ENCODE measurements at places on chromosomes 11 and 22. TPM values are rescaled to one million over a fixed set of nuclear protein-coding genes. Genes with fewer than 3 reads are reported as not detected.

MS4A6E gene
- total RNA-seq, result not detected

MMP8 gene
- total RNA-seq, result not detected

ZNF214 gene
- 0.55 TPM for total RNA-seq

TRABD gene
- 78.8 TPM for total RNA-seq

DNA sequence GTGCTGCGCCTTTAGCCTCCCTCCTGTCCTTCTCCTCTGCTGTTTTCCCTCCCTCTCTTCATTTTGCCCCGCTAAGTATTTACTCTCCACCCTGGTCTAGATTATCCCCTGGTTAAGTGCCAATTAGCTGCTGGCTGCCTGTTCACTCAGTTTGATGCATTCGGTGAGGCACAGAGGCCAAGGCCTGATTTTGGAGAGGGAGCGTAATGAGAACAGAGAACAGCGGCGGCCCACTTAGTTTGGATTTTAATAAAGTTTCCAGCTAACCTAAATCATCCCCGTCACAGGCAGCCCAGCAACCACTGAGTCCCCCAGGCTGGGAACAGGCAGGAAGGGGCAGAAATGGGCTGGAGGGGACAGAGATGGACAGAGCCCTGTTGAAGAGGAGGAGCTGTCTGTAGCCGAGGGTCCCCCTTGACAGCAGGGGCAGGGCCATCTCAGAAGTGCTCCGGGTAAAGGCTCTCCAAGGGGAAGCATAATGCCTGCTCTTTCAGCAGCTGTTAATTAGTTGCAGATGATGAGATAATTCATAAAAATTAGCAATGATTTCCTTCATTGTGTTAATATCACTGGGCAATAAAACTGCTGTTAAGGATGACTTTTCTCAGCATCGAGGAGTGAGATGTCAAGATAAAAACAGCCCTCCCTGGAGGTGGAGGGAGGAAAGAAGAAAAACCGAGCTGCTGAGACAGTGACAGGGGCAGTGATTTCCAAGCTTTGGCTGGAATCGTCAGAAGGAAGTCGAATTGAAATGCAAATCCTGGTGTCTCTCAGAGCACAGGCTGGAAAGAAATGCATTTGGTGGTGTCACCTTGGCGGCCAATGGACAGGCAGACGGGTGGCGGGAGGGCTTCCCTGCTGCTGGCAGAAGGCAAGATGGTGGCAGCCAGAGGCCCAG lies 170.1 kb downstream of the GRIK4 start:
- no peaks in the 10 kb centered on the region for H3K4me1 ChIP-seq
- no peak overlapping the region for H3K4me3 ChIP-seq
- H3K27ac ChIP-seq, result no peak overlapping the region
- H3K27me3 ChIP-seq, result peaks cover 95% of the 10 kb centered on the region
- DNase-seq, result no peak

- no peaks in the 10 kb centered on the region for H3K27me3 ChIP-seq
- no peak overlapping the region for H3K4me3 ChIP-seq
- DNase-seq, result no peak
- peak overlapping the region; percentile 29 for H3K27ac ChIP-seq
- H3K36me3 ChIP-seq, result no peaks in the 10 kb centered on the region
- H3K4me1 ChIP-seq, result peaks cover 43% of the 10 kb centered on the region
These were observed 71.3 kb downstream of the BCR start for GRCh38 chr22:23251445-23252093.

GRCh38 chr11:393219-394033 lies 583 bp upstream of the PKP3 start:
- H3K4me3 ChIP-seq, result peak overlapping the region; percentile 89
- peak; percentile 75 for DNase-seq
- H3K4me1 ChIP-seq, result peaks cover 10% of the 10 kb centered on the region

DNA sequence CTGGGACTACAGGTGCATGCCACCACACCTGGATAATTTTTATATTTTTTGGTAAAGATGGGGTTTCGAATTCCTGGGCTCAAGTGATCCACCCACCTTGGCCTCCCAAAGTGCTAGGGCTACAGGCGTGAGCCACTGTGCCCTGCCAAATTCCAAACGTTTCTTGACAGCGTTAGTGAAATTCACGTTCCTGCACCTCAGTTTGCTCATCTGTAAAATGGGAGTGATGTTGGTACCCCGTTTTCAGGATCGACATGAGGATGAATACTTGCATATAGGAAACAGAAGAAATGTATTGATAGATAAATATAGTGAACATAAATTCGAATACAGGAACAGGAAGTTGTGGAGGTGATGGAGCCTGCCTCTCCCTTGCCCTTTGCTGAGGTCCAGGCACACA lies 10.2 kb upstream of the LTO1 start:
- no peak overlapping the region for H3K27ac ChIP-seq
- H3K27me3 ChIP-seq, result no peaks in the 10 kb centered on the region

DNA sequence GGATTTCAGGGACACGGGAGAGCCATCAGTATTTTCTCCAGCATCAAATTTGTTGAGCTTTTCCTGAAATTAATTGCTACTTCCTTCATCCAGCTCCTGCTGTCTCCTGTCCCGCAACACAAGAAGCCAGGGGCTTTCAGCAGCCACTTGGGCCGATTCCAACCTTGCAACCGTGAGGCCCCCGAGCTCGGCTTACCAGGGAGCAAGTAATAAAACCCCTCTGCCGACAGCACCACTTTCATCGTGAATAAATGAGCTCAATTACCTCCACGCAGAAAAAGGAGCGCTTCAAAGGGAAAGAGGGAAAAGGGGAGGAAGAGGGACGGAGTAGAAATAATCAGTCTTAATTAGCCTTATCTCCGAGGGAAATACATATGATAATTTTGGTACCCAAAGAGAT lies 76.6 kb downstream of the CELSR1 start:
- peaks cover 24% of the 10 kb centered on the region for H3K4me1 ChIP-seq
- no peaks in the 10 kb centered on the region for H3K36me3 ChIP-seq
- no peak for DNase-seq
- no peak overlapping the region for H3K27ac ChIP-seq
- H3K27me3 ChIP-seq, result no peaks in the 10 kb centered on the region
- no peak overlapping the region for H3K4me3 ChIP-seq

- H3K27me3 ChIP-seq, result no peaks in the 10 kb centered on the region
- no peak for DNase-seq
- no peaks in the 10 kb centered on the region for H3K4me1 ChIP-seq
- no peak overlapping the region for H3K4me3 ChIP-seq
- H3K36me3 ChIP-seq, result no peaks in the 10 kb centered on the region
These were observed 15.9 kb upstream of the OR6M1 start for GRCh38 chr11:123822032-123822431.

DNA sequence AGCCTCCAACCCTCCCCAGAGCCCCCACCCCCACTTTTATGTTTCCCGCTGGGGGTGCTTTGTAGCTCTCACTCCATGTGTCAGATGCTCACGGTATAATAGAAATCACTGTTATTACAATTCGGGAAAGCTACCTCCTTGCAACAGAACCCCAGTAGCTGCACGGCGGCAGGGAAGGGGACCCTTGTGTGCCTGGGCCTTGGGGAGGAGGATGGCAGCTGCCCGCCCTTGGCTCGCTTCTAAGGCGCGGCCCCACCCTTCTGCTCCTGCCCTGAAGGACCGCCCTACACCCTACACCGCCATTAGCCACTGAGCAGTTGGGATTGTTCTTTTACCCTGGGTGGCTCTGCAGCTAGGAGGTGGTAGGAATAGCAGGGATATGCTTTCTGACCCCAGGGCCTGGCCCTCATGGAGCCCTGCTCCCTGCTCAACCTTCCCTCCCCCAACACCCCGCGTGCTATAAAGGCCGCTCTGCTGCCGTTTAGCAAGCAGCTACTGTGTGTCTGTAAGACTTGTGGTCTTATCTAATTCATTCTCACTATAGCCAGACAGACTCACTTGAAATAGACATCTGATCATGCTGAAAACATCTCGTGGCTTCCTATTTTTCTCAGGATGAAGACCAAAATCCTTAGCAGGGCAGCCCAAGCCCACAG lies 219.7 kb downstream of the CEP164 start:
- H3K4me3 ChIP-seq, result no peak overlapping the region
- H3K27ac ChIP-seq, result no peak overlapping the region
- H3K36me3 ChIP-seq, result no peaks in the 10 kb centered on the region

- H3K4me1 ChIP-seq, result no peaks in the 10 kb centered on the region
- no peak for DNase-seq
- H3K27ac ChIP-seq, result no peak overlapping the region
- H3K36me3 ChIP-seq, result no peaks in the 10 kb centered on the region
- no peak overlapping the region for H3K4me3 ChIP-seq
These were observed 139.3 kb downstream of the CADM1 start for GRCh38 chr11:115364896-115365295.

DNA sequence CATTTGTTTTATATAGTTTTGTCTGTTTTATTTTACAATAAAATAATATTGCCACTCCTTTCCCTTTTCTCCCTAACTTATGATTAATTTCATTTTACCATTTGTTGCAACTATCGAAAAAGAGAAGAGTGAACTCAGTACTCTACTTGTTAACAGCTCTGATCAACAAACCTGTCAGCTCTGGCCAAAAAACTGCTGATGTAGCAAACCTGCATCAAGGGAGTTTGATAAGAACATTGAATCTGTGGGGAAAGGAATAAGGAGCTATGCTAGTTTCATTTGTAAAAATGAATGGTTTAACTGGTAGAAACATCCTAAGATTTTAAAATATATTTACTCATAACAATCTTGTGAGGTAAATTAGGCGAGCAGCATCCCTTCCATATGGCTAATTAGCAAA lies 42.9 kb downstream of the EIF4ENIF1 start:
- no peaks in the 10 kb centered on the region for H3K27me3 ChIP-seq
- no peaks in the 10 kb centered on the region for H3K4me1 ChIP-seq
- H3K36me3 ChIP-seq, result 0 out of 2 replicates have a peak, but pooled peaks cover under 1% of the 10 kb centered on the region
- no peak overlapping the region for H3K27ac ChIP-seq

- no peak overlapping the region for H3K27ac ChIP-seq
- DNase-seq, result no peak
- no peak overlapping the region for H3K4me3 ChIP-seq
- H3K36me3 ChIP-seq, result no peaks in the 10 kb centered on the region
- 0 out of 2 replicates have a peak, but pooled peaks cover under 1% of the 10 kb centered on the region for H3K27me3 ChIP-seq
These were observed 2.7 kb upstream of the TSGA10IP start for GRCh38 chr11:65942531-65942930.
